ENCODE measurements at places on chromosomes 3 and 15.

DNA sequence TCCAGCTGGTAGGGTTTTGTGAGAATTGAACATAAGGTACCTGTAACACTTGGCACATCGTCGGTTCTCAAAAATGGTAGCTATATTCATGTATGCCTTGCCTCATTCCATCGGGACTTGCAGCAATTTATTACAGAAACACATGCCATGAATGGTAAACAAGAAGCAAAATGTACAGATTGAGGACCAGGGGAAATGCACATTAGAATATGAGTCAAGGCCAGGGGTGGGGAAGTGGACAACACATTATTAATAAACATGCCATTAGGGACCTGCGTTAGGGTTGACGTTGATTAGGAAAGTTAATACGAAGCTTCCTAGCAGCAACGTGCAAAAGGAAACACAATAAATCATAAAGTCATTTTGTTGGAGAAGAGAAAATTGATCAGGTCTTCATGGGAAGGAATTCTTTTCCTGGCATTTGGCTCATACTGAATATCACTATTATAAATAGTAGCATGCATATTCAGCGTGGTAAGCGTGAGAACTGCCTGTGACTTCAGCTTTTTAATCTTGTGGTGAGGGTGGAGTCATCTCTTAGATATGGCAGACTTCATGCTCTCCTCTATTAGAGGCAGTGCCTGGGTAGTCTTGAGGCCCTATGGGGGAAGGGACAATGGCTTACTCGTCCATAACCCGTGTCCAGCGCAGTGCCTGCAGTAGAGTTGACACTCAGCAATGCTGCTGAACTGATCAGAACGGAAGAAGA lies 184.9 kb downstream of the SV2B start:
- no peak for DNase-seq

DNA sequence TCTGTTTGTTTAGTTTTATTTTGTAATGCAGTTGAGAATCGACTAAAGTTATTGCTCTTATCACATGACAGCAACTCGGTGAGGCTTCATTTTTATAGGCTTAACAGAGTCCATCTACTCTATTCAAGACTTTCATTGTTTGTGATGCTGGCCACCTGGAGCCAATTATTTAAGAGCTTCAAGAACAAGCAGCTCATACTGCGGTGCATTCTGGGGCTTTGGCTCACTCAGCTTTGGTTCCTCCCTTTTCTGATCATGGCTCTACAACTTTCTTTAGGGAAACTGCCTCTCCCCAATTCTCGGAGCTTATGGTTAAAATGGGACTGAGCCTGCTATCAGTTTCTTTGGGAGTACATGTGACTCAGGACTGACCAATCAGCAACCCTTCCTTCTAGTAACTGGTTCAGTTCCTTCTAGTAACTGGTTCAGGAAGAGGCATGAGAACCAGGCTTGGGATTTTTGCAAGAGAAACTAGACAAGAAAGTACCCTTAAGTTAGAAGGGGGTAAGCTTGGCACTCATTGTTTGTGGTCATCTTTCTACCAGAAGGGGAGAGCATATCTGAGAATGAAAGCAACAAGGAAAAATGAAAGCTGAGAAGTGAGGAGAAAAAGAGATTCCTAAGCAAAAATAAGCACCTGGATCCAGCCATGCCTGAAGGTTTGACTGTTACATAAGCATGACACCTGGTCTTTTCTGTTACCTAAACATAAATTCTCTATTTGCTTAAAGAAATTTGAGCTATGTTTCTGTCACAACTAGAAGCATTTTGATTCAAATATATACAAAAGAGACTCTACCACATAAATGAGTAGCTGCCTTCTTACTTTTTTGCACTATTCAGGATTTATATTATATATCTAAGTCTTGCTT lies 24.1 kb upstream of the ARHGEF3 start:
- no peak for DNase-seq

- DNase-seq, result no peak
Measured at GRCh38 chr3:67832817-67833216, 178.4 kb upstream of the SUCLG2 start.

- DNase-seq, result no peak
Measured at GRCh38 chr3:11077466-11077865, 76.8 kb upstream of the HRH1 start.

GRCh38 chr3:125035217-125035616 lies 20.6 kb downstream of the HEG1 start:
- DNase-seq, result no peak

- no peak for DNase-seq
Measured at GRCh38 chr3:194270627-194271459, 80.3 kb downstream of the CPN2 start.

DNA sequence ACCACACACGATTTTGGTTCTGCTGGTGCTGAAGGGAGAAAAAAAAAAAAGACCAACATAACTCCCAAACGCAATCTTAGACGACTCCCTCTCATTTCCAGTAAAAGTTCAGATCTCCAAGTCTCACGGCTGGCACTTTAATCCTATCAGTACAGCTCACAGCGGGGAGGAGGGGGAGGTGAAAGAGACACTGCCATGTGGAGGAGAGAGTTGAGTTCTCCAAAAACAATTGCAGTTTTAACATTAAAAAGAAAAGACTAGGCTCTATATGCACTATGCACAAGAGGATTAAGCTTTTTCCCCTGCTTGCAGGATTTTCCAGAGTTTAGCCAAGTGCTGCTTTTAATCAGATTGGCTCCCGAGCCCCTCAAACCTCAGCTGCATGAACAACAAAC lies 16.8 kb downstream of the BMF start:
- DNase-seq, result no peak

DNA sequence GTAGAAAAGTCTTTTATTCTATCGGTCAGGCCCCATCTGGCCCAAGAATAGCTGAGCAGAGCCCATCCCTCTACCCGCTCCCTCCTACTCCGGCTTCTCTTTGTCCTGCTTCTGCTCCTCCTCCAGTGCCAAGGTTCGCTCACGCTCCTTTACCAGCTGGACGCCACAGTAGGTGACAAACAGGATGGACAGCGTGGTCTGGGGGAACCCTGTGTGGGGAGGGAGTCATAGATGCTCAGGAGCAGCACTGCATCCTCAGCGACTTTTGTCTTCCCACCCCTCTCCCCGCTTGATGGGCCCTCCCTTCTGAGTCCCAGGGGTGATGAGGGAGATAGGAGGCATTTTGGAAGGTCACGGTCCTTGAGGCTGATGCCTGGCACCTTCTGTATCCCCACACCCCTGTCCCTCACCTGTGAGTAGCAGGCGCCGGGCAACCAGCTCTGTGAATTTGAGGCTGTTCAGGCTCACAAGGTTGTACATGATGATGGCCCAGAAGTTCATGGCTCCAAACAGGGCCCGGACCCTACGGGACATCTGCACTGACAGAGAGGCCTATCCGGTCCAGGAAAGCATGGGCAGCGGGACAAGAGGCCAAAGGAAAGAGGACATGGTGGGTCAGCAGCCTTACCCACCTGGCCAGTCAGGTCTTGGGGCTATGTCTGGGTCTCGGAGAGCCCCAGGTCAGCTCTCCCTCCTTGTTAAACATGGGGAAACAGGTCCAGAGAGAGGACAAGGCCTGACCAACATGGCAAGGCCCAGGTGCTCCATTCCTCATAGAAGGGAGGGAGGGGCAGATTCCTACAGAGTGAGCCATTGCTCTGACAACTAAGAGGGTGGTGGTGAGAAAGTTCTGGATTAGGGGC lies 7.6 kb downstream of the KLHL40 start:
- no peak for DNase-seq

GRCh38 chr3:29064085-29064484 lies 216.8 kb upstream of the RBMS3 start:
- no peak for DNase-seq

GRCh38 chr15:85388566-85389305 lies 8.3 kb downstream of the AKAP13 start:
- no peak for DNase-seq

GRCh38 chr3:2948882-2949281 lies 161.3 kb downstream of the IL5RA start:
- no peak for DNase-seq

GRCh38 chr3:37751967-37752648 lies 109.6 kb upstream of the CTDSPL start:
- DNase-seq, result no peak

DNA sequence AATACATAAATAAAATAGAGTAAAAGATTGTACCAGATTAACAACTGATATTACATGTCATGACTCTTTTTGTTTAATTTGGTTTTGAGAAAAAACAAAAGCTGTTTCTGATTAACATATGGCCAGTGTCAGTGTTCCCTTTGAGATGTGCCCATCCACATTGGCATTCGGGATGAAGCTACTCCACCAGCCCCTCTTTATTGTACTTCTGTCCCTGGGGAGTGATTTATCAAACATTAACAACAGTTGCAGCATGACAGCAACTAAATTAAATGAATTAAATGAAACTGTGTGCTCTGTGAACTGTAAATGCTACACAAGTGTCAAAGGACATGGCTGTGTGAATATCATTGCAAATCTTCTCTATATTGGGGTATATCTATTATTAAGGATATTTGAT lies 25.9 kb upstream of the MTMR10 start:
- no peak for DNase-seq

DNA sequence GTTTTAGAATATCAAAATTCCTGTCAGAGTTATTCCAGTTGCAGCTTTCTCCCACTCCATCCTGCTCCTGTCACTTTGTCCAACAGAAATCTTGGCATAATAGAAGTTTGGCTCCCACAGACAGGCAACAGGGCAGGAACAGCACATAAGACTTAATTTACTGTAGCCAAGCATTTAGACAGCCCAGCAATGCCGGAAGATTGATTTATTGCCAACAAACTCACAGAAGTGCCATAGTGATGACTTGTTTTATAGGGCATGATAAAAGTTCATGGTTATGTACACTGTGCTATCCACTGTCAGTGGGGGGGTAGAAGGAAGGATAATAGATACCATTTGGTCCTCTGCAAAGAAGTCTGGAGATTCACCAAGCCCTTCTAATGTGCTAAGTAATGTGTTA lies 98.3 kb upstream of the CBLB start:
- DNase-seq, result no peak

- no peak for DNase-seq
Measured at GRCh38 chr3:187031934-187032333, 101.6 kb downstream of the ST6GAL1 start.

- DNase-seq, result no peak
Measured at GRCh38 chr3:20099060-20099459, 58.8 kb downstream of the KAT2B start.

GRCh38 chr3:32814361-32814760 lies 3.4 kb upstream of the TRIM71 start:
- DNase-seq, result no peak

Measured in GM19239 (cell line).